ENCODE measurements at places on chromosomes 3 and 15.
A peak's percentile ranks its signal among the peaks of the same experiment; 100 is the strongest.

DNA sequence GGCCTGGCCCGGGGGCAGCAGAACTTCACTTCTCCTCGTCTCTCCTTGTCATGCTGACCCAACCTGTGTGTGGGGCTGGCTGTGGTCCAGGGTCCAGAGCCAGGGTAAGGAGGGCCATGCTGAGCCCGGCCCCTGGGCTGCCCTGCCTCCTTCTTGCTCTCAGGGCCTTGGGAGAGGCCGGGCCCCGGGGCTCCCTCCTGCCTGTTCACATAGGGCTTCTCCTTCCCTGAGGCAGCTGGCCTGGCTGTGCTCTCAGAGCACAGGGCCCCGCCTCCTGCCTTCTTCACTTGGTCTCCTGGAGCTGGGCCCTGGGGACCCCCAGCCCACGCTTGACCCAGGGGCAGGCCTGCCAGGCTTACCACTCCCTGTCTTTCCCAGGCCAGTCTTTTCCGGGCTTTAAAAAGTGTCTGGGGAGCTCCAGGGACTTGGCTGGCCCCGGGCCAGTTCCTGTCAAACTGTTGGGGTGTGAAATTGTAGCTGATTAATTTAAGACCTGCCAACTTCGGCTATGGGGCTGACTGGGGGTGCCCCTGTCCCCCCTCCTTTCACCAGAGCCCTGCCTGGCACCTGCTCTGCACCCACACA, 11.8 kb downstream of the PLXNA1 start:
- no peak for DNase-seq

DNA sequence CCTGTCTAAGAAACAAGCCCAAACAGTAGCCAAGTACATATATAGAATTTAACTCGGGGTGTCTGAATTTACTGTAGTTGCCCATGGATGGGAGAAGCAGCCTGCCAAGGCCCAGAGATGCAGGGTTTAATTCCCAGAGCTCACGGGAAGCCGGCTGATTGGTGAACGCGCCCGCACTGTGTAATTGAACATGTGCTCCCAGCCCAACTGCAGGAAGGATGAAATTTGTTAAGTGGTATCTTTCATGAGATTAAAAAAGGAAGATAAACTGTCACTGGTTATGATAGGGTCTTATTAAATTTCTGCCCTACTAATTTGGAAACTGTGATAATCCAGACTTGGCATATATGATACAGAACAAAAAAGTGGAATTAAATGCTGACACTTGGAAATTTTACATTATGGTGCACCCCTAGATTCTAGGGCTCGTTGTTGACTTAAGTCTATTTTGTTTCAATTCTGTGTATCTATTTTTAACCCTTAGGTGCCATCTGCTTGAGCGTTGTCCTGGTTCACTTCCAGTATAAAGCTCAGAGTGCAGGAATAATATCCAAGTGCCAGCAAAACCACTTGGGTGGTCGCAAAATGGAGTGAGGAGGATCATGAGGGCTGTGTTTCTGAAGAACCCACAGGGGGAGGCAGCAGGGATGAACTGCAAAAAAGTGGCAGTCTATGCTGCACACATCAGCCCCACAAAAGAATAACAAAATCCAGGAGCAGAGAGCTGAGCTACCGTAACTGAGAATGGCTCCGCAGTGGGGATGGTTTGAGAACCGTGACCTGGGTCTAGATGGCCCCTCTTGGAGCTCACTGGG, 13.8 kb upstream of the TMC3 start:
- DNase-seq, result no peak

- no peak for DNase-seq
These were observed 6.8 kb upstream of the SKIL start for GRCh38 chr3:170350515-170351413.

DNA sequence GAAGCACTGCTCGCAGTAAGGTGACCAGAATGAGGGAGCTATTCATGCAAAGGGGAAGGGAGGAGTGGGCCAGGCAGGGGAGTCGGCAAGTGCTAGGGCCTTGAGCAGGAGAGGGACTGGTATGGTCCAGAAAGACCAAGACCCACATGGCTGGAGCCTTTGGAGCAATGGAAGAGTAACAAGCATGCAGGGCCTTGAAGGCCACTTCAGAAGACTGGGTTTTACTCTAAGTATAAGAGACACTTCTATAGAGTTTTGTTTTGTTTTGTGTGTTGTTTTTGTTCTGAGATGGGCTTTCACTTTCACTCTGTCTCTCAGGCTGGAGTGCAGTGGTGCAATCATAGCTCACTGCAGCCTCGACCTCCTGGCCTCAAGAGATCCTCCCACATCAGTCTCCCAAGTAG, 42.0 kb downstream of the BFSP2 start:
- DNase-seq, result peak; percentile 43

DNA sequence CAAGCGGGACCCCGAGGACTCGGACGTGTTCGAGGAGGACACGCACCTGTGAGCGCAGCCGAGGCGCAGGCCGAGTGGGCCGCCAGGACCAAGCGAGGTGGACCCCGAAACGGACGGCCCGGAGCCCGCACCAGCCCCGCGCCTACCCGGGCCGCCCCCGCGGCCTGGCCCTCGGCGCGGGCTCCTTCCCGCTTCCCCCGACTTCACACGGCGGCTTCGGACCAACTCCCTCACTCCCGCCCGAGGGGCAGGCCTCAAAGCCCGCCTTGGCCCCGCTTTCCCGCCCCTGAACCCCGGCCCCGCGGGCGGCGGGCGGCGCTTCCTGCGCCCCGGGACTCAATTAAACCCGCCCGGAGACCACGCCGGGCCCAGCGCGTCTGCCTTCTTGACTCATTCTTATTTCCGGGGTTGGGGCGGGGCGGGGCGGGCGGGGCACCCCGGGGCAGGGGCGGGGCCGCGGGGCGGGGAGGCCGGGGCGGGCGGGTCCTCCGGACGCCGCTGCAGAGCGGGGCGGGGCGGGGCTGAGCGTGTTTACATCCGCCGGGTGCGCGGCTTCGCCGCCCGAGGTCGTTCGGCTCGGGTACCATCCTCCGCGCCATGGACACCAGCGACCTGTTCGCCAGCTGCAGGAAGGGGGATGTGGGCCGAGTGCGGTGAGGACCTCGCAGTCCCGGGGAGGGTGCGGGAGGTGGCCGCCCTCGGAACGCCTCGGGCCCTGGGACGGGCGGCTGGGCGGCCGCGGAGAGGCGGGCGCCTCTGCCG, at the start of gene ABTB1:
ABTB1 (plus strand) TSS at position 524 of the 762 bp plus-strand sequence; CDS start at position 598, 74 bp downstream.
- DNase-seq, result peak; percentile 81

DNA sequence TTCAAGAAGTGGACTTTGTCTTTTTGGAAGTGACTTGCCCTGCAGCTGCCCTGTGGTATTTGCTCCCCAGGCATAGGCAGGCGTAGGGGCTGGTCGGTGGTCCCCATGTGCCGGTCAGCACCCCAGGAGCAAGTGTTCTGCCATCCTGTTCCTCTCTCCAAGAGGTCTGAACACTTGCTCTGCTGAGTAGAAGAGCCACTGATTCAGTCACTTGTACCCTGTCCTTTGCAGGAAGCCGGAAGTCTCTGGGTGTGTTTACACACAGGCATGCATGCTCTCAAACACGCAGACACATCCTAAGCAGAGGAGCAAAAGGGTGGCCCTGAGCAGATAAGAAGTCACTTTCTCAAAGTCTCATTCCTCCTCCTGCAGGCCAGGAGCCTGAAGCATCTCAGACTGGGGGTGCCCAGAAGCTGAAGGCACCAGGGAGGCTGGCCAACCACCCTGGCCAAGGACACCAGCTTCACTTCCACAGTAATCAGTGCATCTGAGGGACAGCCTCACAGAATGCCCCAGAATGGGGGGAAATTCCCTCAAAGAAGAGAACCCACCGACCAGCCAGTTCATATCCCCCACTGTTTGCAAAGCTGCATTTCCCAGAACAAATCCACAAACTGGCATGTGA, 88.7 kb upstream of the POMGNT2 start:
- DNase-seq, result peak; percentile 71
